ENCODE measurements at places on chromosomes 7 and 10. TPM values are rescaled to one million over a fixed set of nuclear protein-coding genes. Genes with fewer than 3 reads are reported as not detected.

- DNase-seq = no peak
Observed at GRCh38 chr10:121591186-121591585, 7.1 kb downstream of the FGFR2 start.

DNA sequence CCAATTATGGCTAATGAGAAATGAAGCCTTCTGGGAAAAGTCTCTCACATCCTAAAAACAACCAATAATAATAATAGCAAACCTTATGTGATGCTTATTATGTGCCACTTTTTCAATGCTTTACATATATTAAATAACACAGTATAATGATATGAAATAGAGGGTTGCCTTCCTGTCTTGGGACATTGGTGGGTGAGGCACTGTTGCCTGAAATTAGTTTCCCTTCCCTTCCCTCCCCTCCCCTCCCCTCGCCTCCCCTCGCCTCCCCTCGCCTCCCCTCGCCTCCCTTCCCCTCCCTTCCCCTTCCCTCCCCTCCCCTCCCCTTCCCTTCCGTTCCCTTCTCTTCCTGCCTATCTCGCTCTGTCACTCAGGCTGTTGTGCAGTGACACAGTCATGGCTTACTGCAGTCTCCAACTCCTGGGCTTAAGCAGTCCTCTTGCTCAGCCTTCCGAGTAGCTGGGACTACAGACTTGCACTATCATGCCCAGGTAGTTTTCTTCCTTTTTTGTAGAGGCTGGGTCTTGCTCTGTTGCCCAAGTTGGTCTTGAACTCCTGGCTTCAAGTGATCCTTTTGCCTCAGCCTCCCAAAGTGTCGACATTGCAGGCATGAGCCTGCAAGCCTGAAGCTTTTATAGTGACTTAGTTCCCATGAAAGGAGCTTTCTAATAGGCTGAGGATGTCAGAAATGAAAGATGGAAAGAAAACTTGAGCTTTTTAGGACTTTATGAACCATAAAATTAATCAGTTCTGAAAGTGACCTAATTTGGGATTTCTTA is 47.9 kb downstream of the PHTF2 start:
- DNase-seq = no peak

- no peak for DNase-seq
Observed at GRCh38 chr10:131266936-131267813, 44.3 kb downstream of the TCERG1L start.

DNA sequence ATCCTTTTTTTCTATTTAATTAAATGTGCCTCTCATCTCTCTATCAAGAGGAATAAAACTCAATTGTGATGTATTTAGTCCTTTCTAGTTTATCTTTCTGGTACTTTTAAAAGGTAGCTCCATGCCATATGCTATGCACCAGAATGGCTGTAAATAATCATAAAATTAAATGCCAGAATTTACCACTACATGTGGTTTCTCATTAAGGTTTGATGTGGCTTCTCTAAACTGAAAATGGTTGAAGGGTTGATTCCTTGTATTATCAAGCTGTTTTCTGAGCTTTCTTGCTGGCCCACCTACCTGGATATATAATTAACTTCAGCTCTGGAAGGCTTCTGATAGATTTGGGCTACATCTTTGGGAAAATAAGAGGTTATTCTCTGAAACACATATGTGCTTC is 171.9 kb upstream of the RHOBTB1 start:
- no peak for DNase-seq

- no peak for DNase-seq
Observed at GRCh38 chr7:6159097-6159483, 113.3 kb downstream of the CYTH3 start.

DNA sequence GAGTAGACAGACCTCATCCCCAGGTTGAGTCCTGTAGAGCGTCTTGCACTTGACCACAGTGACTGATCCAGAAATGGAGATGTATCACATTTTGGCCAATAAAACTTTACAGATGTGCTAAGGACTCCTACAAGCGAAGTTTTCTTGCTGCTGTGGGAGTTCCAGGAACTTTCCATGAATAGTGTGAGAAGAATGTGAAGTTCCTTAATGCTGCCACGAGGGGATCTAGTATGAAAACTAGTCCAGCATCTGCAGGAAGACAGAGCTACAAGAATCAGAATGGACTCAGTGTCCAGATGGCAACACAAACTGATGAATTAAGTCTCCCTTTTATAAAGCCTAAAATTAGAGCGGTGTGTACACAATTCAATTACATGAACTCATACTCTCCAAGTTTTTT is 14.8 kb upstream of the LSM8 start:
- no peak for DNase-seq

- no peak for DNase-seq
Observed at GRCh38 chr10:72228318-72228751, 12.3 kb upstream of the ASCC1 start.

DNA sequence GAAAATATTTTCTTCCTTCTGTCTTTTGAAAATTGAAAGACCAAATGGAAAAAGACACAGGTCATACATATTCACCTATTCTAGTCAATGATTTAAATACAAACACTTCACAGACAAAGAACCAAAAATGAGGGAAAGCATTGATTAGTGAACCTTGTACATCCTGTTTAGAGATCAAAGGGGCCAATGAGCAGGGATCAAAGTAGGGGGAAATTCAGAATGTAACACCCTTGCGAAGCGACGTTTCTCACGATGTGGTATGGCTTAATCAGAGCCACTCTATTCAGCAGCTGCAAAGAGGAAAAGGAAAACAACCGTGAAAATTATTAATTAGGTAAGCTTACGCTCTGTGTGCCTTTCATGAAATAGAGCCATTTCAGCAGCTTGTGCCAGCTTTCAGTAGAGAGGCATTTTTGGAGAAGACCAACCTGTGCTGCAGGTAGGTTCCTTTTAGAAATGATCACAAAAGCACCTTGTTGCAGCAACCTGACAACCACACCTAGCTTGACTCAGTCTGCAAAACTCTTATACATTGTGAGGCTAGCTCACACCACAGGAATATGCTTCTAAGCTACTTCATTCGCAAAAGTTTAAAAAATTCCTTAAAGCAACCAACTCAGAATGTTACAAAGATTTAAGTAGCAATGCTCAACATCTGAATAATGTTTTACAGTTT is 78.0 kb downstream of the DKK1 start:
- DNase-seq = no peak

DNA sequence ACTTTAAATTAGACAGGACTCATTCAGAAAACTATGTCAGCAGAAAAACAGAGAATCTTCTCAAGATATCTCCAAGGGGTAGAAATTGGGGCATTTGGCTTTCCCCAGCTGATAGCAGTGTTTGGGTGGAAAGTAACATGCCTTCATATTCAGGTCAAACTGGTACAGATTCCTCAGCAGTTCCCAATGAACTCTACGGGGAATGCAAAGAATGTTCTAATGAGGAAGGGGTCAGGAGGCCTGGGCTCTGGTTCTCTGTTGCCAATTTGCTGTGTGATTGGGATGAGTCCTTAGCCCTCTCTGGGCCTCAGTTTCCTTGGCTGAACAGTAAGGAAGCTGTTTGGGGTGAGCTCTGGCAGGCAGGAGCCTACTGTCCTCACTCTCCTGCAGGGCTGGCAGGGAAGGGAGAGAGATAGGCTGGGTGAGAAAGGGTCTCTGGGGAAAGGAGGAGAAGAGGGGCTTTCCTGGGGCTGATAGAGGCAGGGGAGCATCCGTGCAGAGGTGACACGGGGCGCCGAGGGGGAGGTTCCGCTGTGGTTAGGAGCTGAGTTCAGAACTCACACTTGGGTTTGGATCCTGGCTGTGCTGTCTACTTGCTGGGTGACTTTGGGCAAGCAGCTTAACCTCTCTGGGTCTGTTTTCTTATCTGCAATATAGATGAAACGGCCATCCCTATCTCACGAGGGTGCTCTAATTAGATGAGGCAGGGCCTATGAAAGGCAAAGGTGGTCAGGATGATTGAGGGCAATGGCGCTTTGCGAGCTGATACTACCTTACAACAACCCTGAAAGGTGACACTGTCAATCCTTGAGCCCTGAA is 45.1 kb downstream of the SPOCK2 start:
- no peak for DNase-seq

- peak; percentile 17 for DNase-seq
Observed at GRCh38 chr10:79023240-79024162, 45.3 kb upstream of the ZMIZ1 start.

- DNase-seq = no peak
Observed at GRCh38 chr7:135377171-135377570, 132.7 kb downstream of the CNOT4 start.

DNA sequence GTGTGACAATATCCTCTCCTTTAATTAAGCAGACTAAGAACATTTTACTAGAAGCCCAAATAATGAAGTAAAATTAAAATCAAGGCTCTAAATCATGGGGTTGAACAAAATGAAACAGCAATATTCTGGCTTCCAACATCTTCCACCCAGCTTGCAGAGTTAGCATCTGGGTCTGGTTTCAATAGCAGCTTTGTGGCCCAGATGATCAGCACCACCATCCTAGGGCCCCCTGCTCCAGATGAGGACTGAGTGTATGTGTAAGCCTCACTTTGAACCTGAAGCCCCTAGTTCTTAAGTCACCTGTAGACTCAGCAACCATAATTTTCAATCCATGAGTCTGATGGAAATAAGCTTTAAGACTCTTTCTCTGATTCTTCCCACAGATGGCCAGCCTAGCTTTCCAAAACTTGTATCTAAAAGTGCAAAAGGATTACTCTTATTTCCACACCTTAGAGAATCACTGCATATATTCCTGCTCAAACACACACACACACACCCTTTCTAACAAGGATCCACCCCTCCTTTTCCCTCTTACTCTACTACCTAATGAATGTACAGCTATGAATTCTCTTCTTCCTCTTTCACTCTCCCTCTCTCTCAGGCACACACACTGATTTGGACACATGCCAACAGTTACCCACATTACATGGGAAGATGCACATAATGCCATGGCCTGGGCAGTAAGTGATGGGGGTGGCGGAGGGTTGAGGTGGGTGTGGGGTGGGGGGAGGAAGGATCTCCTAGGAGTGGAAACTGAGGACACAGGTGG is 3.5 kb downstream of the DENND11 start:
- no peak for DNase-seq

GRCh38 chr10:74675484-74675883 is 150.9 kb upstream of the KAT6B start:
- no peak for DNase-seq

GRCh38 chr10:90130321-90131086 is 429.1 kb downstream of the KIF20B start:
- no peak for DNase-seq

- DNase-seq = no peak
Observed at GRCh38 chr10:87702973-87703294, 43.3 kb downstream of the PAPSS2 start.

DNA sequence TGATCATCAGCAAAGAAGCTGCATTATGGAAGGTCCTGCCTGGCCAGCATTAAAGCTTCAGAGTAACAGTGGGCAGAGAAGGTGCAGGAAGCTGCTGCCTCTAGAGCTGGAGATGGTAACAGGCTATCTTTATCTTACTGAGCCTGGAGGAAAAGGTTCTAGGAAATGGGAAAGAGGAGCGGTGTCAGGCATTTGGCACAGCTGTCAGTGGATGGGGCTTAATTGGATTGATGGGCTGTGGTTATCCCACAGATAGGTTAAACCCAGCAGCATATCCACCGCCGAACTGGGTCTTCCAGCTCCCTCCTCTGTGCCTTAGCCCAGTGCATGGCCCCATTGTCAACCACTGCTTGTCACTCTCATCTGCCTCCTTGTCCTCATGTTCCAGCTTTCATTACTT is 127.6 kb downstream of the CCNY start:
- DNase-seq = no peak

DNA sequence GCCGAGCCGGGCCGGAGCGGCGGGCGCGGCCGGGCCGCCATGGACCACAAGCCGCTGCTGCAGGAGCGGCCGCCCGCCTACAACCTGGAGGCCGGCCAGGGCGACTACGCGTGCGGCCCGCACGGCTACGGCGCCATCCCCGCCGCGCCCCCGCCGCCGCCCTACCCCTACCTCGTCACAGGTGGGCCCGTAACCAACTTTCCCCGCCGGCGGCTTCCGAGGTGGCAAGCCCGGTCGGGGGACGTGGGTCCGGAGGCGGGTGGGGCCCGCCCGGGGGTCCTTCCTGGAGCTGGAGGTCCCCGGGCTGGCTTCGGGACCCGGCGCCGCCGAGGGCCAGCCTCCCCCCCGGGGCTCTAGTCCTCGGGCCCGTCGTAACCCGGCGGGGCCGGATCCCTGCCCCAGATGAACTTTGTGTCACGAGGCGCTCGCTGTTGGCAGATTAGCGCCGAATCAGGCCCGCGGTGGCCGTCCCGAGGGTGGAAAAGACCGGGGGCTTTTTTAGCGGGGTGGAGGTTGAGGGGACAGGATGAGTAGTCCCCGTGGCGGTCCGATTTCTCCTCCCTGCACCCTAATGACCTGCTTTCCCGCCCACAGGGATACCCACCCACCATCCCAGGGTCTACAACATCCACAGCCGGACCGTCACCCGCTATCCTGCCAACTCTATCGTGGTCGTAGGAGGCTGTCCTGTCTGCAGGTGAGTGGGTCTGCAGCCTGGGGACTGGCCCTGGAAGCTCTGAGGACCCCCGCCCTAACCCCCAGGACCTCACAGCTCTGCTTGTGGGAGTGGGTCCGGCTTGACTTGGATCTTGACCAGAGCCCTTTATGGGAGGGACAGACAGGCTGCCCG is 496 bp downstream of the BRI3 start:
- no peak for DNase-seq

GRCh38 chr10:97889461-97890265 is 40.0 kb downstream of the GOLGA7B start:
- DNase-seq = no peak

DNA sequence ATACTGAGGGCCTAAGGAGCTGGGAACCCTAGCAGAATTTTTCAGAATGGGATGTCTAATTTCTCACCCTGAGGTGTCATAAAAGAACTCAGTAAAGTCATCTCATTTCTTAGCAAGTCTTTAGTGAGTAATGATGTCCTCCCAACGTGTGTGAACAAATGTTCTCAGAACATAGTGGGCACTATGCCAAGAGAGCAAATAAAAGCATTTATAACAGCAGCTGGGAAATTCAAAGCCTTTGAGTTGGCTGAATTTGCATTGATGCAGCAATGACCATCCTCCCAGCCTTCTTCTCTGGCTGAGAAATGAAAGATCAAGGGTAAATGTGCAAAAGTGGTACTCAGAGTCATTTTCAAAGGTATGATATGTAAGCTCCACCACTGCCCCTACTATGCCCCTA is 109.4 kb downstream of the FAM107B start:
- DNase-seq = no peak

- no peak for DNase-seq
Observed at GRCh38 chr10:130338636-130339024, 202.4 kb downstream of the GLRX3 start.

GRCh38 chr7:129225206-129225930 is 538 bp downstream of the AHCYL2 start:
- no peak for DNase-seq

- DNase-seq = no peak
Observed at GRCh38 chr7:102410918-102411317, 14.8 kb downstream of the PRKRIP1 start.

- DNase-seq = no peak
Observed at GRCh38 chr10:34615770-34616169, 199.3 kb downstream of the PARD3 start.

GRCh38 chr7:28174901-28175661 is 5.5 kb downstream of the JAZF1 start:
- DNase-seq = no peak

GRCh38 chr10:72016608-72017300 is 52.6 kb downstream of the CHST3 start:
- no peak for DNase-seq

The PNLIPRP3 gene
- not detected for total RNA-seq

The HABP2 gene
- total RNA-seq = not detected

The SEM1 gene
- 42.8 TPM for total RNA-seq

The LEP gene
- total RNA-seq = not detected

The DHX32 gene
- total RNA-seq = 19.1 TPM

The RBP4 gene
- not detected for total RNA-seq

The NSUN6 gene
- total RNA-seq = 26.5 TPM

The LIPF gene
- total RNA-seq = not detected

The MYOZ1 gene
- total RNA-seq = not detected

The TMEM270 gene
- total RNA-seq = not detected

The CLRN3 gene
- total RNA-seq = not detected

The ZPBP gene
- not detected for total RNA-seq
